Stimulated activated CD8-positive, alpha-beta memory T cell treated with anti-CD3 and anti-CD28 coated beads, Interleukin-15, amount 100 ng/mL, for 4 hours (primary cell): ENCODE measurements at places on chromosomes 4 and X.

DNA sequence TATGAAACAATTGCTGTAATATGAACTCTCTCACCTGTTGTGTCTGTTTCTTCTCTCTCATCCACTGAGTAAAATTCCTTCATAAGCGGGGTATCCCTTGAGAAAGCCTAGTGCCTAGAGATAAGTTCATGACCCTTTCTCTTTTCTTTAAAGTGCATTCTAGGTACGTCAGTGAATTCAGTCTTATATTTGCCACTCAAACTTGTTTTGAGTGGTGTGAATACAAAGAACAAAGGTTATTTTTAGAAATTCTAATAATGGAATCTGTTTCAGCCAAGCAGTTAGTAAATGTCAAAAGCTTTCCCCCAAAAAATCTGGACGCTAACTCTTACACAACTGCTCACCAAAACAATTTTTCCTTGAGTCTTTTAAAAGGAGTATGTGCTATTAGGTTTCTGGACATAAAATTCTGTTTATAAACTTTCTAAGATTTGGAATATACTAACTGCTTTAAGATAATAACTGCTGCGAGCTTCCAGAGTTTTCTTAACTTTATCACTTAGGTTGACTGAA lies 112.0 kb downstream of the VEGFC start:
- no peak for DNase-seq

DNA sequence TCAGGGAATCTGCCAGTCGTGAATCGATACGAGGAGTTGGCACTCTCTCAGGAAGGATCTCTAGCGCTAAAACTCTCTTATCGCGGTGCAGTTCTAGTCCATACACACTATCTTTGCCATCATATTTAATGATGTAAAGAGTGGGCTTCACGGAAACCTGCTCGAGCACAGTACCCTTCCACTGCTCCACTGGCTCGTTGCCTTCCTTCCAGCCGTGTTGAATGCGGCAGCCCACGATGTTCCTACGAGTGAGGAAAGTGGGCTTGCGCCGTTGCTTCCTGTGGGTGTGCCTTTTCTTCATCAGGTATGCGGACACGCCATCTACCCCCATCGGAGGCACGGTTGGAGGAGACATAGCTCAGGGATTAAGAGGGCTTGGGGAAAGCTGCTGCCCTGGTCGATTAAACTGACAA lies 661 bp downstream of the SPIN4 start:
- no peak for DNase-seq

DNA sequence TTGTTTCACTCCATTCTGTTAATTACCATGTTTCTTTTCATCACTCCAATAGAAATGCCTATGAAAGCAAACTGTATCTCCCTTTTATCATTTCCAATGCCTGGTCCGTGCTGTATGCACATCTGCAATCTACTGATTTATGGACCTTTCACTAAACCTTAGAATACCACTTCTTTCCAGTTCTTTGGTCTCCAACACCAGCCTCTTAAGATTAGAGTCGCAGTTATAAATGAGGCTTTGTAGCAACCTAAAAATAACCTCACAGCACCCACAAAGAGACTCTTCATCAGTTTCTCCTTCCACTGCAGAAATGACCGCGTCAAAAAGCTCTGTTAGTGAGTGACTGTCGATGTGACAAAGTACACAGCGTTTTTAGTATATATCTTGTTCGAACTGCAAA lies 282.6 kb downstream of the ADGRA3 start:
- DNase-seq, result no peak

DNA sequence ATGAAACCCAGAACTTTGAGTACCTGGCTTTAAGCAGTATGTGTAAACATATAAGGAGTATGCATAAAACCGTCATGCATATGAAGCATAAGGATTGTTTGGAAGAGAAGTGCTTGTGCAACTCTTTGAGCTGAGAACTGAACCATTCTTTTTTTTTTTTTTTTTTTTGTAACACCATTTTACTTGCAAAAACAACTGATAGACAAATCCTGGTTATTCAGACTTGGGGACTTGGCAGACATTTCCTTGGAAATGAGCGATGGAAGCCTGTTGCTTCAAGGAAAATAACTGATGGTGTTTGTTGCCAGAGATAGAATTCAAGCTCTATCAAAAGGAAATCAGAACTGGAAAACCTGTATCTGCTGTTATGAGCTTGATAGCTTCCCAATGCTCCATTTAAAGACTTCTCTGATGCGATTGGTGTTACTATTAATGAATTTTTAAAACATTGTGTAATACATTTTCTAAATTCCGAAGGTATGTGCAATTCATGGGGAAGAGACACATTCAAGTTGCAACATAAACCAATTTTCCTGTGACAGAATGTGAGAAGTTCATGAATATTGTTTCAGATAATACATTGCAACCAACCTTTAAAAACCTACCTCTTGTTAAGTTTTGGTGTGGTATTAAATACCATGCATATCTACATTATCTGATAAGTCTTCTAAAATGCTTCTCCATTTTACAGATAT lies 47.0 kb upstream of the FAT1 start:
- DNase-seq, result no peak
